Esophagus muscularis mucosa (tissue), 4 donors: ENCODE measurements at places on chromosomes 5 and 9. TPM values are rescaled to one million over a fixed set of nuclear protein-coding genes. Genes with fewer than 3 reads are reported as not detected.
A peak's percentile ranks its signal among the peaks of the same experiment; 100 is the strongest.

DNA sequence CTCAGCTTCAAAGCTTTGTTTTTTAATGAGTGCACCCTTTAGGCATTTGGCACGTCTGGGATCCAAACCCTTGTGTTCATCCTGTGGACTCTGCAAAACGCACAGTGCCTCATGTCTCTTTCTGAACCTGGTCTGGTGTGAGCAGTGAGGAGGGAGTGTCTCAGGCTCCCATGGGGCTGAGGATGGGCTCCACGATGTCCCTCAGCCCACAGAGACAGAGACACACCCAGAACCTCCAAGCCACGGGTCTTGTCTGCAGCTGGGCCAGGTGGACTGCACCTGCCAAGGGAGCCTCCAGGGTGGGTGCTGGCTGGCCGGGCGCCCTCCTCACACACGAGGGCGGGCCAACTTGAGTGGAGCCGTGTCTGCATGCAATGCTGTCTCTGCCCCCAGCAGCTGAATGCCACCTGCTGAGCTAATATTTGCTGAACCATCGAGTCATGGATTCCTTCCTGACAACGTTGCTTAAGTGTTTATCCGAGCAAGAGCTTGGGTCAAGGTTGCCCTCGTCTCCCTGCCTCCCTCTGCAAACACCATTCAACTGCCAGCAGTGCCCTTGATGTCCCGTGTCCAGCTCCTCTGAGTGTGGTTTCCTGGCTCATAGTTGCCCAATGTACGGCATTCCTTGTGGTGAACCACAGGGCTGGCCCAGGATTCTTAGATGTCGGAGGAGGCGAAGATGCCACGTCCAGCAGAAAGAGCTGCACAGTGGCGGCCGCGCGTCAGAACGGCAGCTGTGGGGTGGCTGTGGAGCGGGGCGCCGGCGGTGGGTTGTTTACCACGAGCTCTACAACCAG, 31.4 kb upstream of the LPCAT1 start:
- no peak overlapping the region for H3K4me3 ChIP-seq
- H3K27ac ChIP-seq, result no peak overlapping the region
- peaks cover 22% of the 10 kb centered on the region for H3K4me1 ChIP-seq
- DNase-seq, result peak; percentile 90
- peaks cover 50% of the 10 kb centered on the region for H3K27me3 ChIP-seq

Gene BAAT
- not detected for total RNA-seq

DNA sequence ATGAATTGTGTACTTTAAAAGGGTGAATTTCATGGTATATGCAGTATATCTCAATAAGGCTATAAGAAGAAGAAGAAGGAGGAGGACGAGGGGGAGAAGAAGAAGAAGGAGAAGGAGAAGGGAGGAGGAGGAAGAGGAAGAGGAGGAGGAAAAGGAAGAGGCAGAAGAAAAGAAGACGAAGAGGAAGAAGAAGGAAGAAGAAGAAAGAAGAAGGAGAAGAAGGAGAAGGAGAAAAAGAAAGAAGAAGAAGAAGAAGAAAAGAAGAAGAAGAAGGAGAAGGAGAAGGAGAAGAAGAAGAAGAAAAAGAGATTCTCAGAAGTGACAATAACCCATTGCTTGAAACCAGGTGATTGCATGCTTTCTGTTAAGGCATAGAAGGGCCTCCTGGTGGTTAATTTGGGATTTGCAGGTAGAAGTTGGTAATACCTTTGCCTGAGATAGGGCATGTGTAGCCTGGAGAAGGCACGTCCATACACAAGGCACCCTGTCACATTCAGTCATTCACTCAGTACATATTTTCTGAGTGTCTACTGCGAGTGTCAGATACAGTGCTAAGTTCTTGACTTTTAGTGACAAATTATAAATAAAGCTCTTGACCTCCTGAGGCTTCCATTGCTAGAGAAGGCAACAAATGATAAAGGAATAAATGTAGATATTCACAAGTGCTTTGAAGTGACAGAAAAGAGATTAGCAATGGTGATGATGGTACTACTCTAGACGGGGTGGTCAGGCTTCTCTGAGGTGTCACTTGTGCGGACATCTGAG, 231.3 kb downstream of the NPR3 start:
- no peaks in the 10 kb centered on the region for H3K4me1 ChIP-seq
- H3K4me3 ChIP-seq, result no peak overlapping the region
- H3K27me3 ChIP-seq, result no peaks in the 10 kb centered on the region
- no peak for DNase-seq
- H3K36me3 ChIP-seq, result no peaks in the 10 kb centered on the region

Gene CAMK4
- 5.3 TPM for total RNA-seq

Gene KCNT1
- 0.06 TPM for total RNA-seq

DNA sequence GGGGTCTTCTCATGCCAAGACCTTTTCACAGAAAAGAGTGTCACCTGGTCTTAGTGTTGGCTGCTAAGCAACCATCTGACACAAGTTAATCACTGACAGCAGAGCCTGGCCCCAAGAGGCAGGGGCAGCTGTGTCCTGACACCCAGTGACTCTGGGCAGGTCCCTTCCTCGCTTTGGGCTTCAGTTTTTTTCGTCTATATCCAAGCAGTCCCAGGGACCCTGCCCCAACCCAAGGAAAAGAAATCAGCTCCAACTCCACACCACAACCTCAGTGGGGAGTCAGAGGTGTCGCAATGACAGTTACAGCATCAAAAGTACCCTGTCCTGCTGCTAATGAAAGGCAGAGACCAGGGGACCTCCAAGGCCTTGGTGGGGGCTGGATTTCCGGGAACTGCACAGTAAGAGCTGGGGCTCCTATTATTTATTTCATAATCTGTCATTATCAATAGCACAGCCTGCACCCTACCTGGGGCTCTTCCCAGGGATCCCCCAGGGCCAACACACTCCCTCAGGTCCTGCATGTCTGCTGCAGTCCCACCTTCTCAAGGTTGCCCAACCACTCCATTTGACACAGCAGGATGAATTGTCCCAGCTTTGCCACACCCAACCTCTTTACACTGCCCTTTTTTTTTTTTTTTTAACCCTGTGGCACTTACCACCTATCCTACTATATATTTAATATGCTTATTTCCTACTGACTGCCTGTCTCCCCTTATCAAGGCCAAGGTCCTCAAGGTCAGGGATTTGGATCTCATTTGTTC, 9.4 kb downstream of the ANKS6 start:
- H3K27me3 ChIP-seq, result no peaks in the 10 kb centered on the region
- no peak overlapping the region for H3K27ac ChIP-seq
- H3K36me3 ChIP-seq, result peaks cover 4% of the 10 kb centered on the region
- no peak overlapping the region for H3K4me3 ChIP-seq

GRCh38 chr5:87116825-87117512, 150.7 kb upstream of the RASA1 start:
- no peaks in the 10 kb centered on the region for H3K36me3 ChIP-seq
- peaks cover 14% of the 10 kb centered on the region for H3K4me1 ChIP-seq
- no peak overlapping the region for H3K27ac ChIP-seq
- H3K4me3 ChIP-seq, result no peak overlapping the region
- no peak for DNase-seq

DNA sequence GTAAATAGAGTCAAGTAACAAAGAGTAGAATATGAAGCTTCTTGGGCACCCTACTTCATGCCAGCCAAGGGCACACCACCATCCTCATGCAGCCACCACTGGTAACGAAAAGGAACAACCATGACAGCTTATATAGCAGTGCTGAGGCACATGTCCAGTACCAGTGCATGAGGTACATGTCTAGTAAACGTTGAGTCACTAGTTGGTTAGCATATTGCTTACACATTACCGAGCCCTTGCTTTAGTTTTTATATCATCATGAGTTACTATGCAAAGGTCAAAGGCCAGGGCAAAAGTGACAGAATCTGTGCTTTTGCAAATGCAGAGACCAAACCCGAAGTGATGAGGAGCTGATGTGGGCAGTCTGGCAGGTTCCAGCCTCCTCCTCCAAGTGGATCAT, 147.1 kb upstream of the MAP1B start:
- no peaks in the 10 kb centered on the region for H3K27me3 ChIP-seq
- no peak overlapping the region for H3K4me3 ChIP-seq
- DNase-seq, result peak; percentile 50
- H3K36me3 ChIP-seq, result no peaks in the 10 kb centered on the region
- H3K4me1 ChIP-seq, result no peaks in the 10 kb centered on the region

Gene KIF24
- total RNA-seq, result 1.5 TPM

DNA sequence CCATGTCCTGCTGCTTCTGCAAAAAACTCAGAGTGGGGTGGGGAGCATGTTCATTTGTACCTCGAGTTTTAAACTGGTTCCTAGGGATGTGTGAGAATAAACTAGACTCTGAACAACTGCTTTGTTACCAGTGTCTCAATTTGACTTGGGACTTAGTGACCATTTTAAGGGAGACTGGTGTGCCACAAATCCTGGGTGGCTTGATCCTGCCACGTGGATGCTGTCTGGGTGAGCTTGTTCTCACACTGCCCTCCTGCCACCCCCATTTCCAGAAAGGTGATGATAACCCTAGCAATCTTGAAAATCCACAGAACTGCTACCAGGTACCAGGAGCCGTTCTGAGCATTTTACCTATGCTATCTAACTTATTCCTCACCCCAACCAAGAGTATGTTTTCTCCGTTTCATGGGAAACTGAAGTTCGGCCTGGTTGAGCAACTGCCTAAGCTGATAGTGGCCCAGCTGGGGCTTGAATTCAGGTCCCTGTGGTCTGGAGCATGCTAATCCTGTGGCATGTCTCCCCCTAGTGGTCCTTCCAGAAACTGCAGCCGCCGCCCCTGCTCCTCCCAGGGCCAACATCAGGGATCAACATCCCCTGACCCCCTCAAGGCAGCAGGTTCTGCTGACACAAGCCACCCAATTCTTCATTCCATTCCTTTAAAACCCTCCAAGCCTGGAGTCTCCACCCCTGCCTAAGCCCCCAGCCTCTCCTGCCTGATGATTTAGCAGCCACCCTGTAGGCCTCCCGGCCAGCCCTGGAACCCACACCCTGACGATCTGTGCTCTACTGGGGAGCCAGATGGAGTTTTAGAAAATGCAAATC, 2.8 kb downstream of the IL3 start:
- no peaks in the 10 kb centered on the region for H3K27me3 ChIP-seq
- H3K36me3 ChIP-seq, result no peaks in the 10 kb centered on the region
- no peaks in the 10 kb centered on the region for H3K4me1 ChIP-seq
- no peak overlapping the region for H3K27ac ChIP-seq
- DNase-seq, result no peak
- no peak overlapping the region for H3K4me3 ChIP-seq

- H3K4me1 ChIP-seq, result peaks cover 8% of the 10 kb centered on the region
- H3K27ac ChIP-seq, result no peak overlapping the region
- H3K27me3 ChIP-seq, result no peaks in the 10 kb centered on the region
- H3K4me3 ChIP-seq, result no peak overlapping the region
- peaks cover 85% of the 10 kb centered on the region for H3K36me3 ChIP-seq
Measured at GRCh38 chr9:129810116-129810515, 7.1 kb downstream of the TOR1B start.

DNA sequence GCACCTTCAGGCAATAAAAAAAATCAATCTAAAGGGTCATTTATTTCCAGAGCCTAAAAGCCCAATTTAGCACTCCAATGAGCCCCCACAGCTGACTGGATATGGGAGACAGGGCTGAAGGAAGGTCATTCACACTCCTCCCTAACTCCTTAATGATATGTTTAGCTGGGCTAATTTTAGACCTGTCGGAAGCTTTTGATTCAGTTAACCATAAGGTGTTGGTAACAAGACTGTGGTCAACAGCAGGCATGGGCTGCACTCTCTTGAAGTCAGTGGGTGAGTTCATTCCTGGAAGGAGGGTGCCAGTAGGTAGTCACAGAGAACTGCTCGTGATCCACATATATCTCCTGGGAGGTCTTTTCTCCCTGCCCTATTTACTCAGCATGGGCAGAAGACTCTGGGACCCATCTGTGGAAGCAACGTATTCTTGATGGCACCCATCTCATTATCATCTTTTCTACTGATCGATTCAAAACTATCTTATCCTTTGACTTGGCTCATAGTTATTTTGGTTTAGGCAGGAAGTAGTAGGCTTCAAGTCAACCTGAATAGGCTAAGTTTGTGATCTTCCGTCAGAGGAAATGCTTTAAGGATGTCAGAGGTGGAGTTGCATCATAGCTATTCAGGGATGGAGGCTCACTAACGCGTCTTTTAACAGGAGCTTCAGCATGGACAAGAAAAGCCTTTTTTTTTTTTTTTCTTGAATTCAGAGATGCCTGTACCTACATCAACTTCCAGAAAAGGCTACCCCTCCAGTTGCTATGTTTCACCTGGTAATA, 367.7 kb upstream of the SLC30A5 start:
- no peak overlapping the region for H3K4me3 ChIP-seq
- no peaks in the 10 kb centered on the region for H3K27me3 ChIP-seq
- H3K27ac ChIP-seq, result no peak overlapping the region
- peak; percentile 45 for DNase-seq
- no peaks in the 10 kb centered on the region for H3K36me3 ChIP-seq

DNA sequence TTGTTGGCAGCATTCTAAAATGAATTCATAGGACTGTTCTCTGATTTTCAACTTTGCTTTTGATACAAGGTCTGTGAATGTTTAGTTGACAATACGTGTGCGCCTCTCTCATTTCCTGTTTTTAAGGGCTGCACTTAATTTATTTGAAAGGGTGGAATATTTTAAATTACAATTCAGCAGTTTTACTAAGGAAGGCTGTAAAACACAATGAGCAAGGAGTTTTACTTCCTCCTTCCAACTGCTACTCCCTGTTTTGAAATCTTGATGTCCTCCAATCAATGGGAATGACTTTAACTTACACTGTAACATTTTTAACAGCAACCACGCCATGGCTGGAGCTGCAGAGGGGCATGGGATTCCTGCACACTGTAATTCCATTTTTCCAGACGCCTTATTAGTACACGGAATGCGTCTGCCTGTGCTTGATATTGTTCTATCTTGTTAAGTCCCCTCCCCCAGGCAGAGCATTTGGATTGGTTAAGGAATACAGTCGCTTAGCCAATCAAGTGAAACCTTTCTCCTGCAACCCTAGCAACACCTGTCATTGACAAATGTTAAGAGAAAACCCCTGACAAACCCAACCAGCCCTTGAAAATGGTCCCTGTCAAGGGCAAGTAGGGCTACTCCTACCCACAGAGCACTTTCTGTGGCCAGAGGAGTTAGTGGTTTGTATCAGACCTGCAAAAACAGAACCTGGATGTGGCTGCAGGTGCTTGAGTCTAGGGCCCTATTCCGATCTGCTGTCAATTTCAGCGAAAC, 12.5 kb upstream of the ZSWIM6 start:
- H3K4me3 ChIP-seq, result no peak overlapping the region
- no peaks in the 10 kb centered on the region for H3K36me3 ChIP-seq
- H3K27ac ChIP-seq, result peak overlapping the region; percentile 2
- DNase-seq, result no peak

- H3K27ac ChIP-seq, result no peak overlapping the region
- H3K36me3 ChIP-seq, result peaks cover 36% of the 10 kb centered on the region
- no peak overlapping the region for H3K4me3 ChIP-seq
- peaks cover 44% of the 10 kb centered on the region for H3K4me1 ChIP-seq
- DNase-seq, result no peak
- peaks cover 12% of the 10 kb centered on the region for H3K27me3 ChIP-seq
Measured at GRCh38 chr9:136359774-136360718, 3.5 kb downstream of the DNLZ start.
